ENCODE measurements at places on chromosomes 7 and 10.

- DNase-seq: no peak
Measured at GRCh38 chr7:131026297-131027000, 292.4 kb upstream of the KLF14 start.

DNA sequence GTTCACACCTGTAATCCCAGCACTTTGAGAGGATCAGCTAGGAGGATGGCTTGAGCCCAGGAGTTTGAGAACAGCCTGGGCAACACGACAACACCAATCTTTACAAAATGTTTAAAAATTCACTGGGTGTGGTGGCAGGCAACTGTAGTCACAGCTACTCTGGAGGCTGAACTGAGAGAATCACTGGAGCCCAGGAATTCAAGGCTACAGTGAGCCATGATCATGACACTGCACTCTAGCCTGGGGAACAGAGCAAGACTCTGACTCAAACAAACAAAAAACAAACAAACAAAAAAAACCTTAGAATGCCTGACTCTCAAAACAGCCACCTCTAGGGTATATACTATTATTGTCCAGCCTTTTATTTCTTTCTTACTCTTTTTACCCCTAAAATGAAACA lies 56.5 kb upstream of the PAPSS2 start:
- DNase-seq: no peak

GRCh38 chr10:83917537-83918506 lies 221.5 kb upstream of the GHITM start:
- peak; percentile 10 for DNase-seq

DNA sequence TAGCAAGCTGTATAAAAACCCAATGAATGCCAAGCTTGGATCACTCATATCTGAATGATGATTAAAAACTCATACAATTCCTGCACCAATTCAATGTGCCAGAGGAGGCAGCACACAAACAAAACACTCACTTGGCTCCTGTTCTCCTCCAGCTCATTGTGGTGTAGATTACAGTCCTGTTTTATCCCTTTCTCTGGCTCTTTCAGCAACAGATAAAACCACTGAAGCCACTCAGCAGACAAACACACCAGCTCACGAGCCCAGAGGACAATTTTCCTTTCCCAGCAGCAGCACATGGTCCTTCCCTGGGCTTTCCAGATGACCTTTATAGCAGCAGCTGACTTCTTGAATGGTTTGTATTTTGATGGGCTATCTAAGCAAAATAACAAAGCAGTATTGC lies 107.3 kb upstream of the STARD3NL start:
- peak; percentile 6 for DNase-seq

All from HCT116 (cell line).